ENCODE measurements at places on chromosomes 4 and X. TPM values are rescaled to one million over a fixed set of nuclear protein-coding genes. Genes with fewer than 3 reads are reported as not detected.

DCTD gene
- 85.2 TPM for total RNA-seq

CT45A10 gene
- not detected for total RNA-seq

AFM gene
- total RNA-seq: not detected

LDOC1 gene
- 28.3 TPM for total RNA-seq

CRMP1 gene
- total RNA-seq: 0.49 TPM

CDKL5 gene
- total RNA-seq: 13.6 TPM
